ENCODE measurements at places on chromosomes 3 and 15.

GRCh38 chr15:74431645-74432044, 2.1 kb downstream of the SEMA7A start:
- no peak for DNase-seq

DNA sequence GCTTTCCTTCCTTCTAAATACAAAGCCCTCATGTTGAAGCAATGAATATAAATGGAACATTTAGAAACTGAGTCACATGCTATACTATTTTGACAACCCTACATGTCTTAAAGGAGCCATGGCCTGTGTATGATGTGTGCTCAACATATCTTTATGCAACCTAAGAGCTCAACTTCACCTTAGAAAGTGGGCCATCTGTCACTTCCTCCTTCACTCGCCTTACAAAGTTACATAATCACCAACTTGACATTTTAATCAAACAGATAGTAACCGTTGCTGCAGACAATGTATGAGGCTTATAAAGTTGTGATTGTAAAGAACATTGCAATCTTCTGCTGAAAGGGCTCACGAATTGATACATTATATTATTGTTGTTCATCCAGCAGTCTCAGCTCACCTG, 163.6 kb downstream of the SERPINI1 start:
- DNase-seq, result no peak

DNA sequence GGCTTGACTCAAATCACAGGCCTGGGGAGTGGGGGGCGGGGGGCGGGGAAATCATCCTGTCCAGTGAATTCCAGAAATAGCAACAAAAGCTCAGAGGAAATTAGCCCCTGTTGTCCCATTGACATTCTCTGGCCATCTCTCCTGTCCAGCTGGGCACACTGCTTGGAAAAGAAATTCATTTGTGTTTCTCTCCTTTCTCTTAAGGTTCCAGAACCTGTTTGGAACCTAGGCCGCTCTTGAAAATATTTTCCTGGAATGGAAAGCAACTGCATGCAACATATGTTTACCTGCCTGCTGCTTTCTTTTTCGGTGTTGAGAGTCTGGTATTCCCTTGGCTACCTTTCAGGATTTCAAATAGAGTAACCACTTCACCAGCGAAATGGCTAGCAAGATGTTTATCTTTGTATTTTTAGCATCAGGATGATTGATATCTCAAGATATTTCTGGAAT, 169.0 kb downstream of the GHSR start:
- no peak for DNase-seq

DNA sequence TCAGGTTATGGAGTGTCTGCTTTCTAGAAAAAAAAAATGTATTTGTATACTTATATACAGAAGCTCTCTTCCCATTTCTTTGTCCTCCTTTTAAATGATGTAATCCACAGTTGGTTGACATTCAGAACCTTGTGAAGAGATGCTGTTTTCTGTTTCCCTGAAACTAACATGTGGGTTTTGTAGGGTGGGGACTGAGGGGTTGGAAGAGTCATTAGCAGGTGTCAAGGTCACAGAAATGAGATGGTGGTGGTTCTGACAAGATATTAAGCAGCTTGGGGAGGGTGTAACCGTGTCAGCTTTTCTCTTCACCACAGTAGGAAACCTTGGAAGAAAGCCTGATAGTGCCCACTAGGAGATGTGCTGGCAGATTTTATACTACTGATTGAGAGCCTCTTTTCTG, 2.4 kb downstream of the RASA2 start:
- no peak for DNase-seq
